ENCODE measurements at places on chromosomes 6 and 20.

- no peak for DNase-seq
Observed at GRCh38 chr6:149727793-149728498, 10.0 kb upstream of the LATS1 start.

- no peak for DNase-seq
Observed at GRCh38 chr6:34424200-34425131, 1.4 kb downstream of the RPS10 start.

DNA sequence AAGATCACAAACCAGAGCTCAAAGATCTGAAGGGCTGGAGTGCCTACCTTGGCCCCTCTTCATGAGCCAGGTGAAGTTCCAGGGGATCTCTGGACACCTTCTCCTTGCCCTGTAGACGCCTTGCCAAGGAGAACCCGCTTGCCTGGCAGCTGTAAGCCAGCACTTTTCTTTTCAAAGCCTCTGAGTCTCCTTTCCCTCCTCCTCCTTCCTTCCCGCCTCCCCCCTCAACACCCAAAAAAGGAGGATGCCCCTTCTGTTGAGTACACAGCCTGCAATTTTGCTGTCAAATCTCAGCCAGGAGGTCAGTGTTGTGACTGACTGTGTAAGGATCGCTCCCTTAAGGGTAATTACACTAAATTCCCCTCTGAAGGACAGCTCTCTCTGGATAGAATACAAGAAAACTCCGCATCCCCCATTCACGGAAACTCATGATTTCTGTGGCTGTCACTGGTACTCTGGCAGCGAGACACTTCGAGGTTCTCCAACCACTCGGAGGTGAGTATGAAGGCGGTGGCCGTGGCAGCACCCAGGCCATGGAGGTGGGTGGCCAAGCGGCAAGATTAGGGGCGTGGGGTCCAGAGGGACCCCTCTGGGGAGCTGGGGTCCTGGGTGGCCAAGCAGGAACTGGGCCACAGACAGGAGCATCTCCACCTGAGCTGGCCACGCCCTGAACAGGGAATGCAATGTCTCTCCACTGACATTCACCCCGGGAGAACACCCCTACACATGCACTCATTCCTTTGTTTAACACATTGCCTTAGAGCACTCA, 23.2 kb upstream of the FOXP4 start:
- no peak for DNase-seq

GRCh38 chr20:38892091-38892981, 33.9 kb upstream of the FAM83D start:
- DNase-seq: no peak

DNA sequence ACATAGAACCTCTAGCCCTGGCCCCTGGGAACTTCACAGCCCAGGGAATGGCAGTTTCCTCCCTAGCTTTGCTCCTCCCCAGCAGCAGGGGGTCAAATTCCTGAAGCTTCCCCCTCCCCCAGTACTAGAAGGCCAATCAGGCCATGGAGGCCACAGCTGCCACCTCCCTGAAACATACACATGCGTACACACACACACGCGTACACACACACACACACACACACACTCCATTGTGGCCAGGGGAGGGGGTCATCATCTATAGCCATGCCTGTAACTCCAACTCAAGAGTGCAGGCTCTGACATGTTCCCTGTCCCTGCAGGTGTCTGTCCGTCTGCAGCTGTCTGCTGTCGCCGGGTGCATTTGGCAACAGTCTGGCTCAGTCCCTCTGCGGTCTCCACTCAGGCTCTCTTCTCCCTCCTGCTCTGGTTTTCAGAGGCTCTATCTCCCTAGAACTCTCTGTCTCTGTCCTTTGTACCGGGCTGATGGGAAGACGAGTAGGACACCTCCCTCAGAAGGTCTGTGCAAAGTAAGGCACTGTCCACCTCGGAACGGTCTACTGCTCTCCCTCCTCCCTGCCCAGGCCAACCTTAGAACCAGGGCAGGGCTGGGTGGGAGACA, 1.4 kb downstream of the LRFN2 start:
- peak; percentile 86 for DNase-seq

- DNase-seq: no peak
Observed at GRCh38 chr20:6635034-6635736, 132.3 kb upstream of the BMP2 start.

DNA sequence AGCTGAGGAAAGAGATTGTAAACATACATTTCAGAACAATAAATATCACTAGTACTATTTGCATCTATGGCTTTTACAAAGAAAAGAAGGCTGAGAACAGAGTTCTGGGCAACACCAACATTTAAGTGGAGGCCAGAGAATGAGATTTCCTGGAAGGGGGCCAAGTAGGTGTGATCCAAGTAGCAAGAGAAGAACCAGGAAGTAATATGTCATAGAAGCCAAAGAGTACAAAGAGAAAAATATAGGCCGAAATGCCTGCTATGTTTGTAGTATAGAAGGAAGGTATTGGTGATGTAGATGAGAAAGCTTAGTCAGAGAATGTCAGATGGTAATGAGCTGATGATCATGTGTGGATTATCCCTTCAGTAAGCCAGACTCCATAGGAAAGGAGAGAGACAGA, 94.5 kb downstream of the PERP start:
- DNase-seq: peak; percentile 39

- DNase-seq: no peak
Observed at GRCh38 chr6:69732640-69733039, 64.2 kb downstream of the LMBRD1 start.

DNA sequence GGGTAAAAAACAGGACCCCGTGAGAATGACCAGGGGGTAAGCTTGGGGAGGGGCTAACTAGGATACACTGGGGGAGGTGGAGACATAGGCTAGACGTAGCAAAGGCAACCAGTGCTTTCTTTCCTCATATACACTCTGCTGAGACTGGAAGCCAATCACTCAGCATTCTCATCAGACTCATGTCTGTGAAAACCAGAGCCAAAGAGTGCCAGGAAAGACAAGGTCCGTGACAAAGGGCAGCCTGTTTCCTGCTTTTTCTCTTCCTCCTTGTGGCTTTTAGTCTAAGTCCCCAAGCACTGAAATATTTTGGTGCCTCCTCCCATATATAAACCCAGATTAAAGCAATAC, 97.9 kb upstream of the NEDD9 start:
- no peak for DNase-seq

DNA sequence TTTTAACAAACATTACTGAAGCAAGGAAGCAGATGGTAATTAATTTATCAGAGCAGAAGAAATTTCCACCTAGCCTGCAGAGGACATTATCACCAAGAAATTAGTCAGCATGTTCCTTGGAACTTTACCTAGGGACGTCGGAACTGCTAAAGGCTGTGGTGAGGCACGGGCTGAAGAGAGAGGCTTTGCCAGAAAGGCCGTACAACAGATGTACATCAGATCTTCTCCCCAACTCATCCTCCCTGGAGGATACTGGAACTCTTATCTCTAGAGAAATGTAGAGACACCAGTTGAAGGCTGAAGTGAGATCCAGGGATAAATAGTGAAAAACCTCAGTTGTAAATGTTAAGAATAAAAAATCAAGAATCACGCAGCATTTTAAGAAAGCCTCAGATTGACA, 257.1 kb downstream of the SAMD5 start:
- no peak for DNase-seq

DNA sequence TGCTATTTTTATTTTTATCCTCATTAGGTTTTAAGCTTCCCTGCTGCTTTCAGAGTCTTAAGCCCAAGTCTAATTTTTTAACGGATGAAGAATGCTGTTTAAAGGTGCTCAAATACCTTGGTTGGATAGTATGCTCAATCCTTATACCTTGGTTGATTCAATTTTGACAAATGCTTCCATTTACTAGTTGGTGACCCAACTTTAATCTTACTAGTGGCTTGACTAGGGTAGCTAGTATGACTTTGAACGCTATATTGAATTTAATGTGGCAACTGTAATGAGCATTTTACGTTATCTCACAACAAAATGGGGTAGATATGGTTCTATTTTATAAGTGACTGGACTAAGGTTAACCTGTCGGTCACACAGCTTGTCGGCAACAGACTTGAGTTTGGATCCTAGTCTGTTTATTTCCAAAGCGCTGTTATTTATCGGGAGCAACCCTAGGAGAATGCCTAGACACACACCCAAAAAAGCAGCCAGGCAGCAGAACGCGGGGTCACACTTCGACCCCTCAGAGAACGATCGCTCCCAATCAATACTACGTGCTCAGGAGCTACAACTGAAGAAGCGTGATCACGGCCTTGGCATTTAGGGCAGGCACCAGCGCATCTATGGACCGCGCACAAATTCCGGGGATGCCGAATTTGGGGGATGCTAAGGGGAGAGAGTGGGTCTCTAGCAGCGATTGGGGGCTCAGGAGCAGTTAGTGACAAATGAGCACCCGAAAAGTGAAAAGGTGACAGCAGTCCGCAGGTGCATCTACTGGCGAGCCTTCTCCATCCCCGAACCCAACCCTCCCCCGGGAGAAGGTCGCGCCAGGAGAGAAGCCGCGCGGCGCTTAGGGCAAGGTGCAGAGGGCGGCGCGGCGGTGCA, 586 bp upstream of the ALDH5A1 start:
- DNase-seq: no peak

GRCh38 chr20:45268531-45268930, 14.2 kb upstream of the SLPI start:
- DNase-seq: no peak
